ENCODE measurements at places on chromosomes 4 and X.

DNA sequence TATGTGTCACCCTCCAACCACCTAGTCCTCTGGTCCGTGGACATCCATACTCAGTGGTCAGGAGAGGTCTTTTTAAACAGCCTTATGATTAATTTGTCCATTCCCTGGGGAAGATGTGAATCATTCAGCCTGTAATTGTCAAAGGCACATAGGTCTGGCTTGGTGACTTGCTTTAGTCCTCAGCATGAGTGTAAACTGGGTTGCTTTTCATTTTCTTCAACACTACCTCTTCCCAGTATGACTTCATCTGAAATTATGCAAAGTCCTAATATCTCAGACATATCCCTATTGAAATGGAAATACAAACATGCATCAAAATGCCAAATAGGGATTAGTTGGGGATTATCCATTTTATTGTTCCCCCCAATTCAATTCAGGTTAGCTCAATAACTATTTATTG lies 208.3 kb upstream of the AMOT start:
- no peak for DNase-seq

DNA sequence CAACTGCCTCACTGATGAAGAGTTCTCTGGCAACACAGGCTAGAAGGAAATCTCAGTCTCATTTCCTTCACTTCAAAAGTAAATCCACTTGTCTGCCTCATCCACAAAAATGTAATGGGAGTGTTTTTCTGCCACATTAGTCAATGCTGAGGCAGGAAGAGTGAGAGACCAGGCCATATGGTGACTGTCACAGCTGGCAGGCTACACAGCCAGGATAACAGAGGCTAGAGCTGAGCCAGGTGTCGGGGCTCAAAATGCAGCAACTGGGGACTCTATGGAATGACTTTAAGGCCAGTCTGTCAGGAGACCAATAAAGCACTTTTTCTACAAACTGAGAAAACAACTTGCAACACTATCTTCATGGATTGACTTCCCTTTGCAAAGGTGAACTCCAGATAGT lies 204.2 kb downstream of the GPC3 start:
- no peak for DNase-seq

DNA sequence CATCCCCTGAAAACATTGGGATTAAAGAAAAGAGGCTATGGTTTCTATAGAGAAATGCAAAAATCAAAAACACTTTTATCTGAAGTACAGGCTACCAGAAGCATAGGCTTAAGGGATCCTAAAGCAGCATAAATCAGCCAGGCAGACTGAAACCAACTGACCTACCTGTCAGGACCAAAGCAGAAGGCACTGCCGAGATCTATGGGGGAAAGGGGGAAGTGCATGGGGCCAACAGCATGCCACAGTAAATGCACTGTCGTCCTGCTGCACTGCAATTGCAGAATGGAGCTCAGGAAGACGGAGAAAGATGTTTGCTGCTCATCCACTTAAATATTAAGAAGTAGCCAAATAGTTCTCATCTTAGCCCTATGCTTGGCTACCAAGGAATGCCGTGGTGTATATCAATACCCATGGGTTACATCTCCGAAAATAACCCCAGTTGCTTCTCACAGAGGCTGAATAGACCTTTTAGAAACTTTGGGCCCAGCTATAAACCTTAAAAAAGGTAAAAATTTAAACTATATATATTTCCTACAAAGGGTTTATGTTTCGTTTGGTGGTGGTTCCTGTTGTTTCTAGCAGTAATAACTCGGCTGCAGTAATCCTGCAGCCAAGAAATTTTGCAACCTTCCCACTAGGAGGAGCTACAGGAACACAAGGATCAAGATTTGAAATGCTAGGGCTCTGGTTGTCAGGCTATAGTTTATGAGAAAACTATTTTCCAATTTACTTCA lies 312.2 kb upstream of the DIAPH2 start:
- peak; percentile 3 for DNase-seq

- DNase-seq, result no peak
Measured at GRCh38 chr4:13836946-13837912, 209.7 kb upstream of the BOD1L1 start.

- DNase-seq, result no peak
Measured at GRCh38 chrX:13076176-13076961, 31.9 kb upstream of the FAM9C start.

DNA sequence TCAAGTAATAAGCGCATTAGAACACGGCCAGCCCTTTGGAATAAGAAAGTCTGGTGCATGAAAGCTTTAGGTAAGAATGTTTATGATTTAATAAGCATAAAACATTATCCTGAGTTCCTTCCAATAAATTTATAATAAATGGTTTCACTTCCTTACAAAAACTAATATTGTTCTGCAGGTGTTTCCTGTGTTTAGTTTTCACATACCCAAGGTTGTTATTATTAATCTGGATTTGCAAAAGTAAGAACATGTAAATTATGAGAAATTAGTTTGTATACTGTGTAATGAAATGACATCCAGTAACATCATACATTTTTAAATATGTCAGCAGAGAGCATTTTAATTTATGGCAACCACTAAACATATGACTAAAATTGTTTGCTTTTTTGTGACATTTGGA lies 72.1 kb downstream of the BANK1 start:
- DNase-seq, result no peak

GRCh38 chr4:86587381-86588140 lies 6.6 kb upstream of the PTPN13 start:
- peak; percentile 3 for DNase-seq

DNA sequence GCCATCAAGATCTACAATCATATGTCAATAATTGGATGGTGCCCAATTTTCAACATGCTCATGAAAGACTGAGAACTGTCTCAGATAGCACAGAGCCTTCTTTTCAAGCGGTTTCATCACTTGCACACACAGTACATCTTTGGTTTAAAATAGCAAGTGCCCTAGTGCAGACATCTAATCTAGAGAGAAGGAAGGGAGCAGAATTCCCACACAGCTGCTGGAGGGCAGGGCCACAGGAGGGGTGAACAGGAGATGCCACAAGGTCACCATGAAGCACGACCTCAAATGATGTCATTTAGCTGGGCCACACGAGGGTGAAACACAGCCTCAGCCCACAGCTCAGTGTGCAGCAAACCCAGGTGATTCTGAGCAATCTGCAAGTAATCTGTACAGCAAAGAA lies 24.3 kb downstream of the LEF1 start:
- no peak for DNase-seq
